Cerebellar nuclear complex (tissue), 1 donor: ENCODE measurements at places on chromosomes 5 and 9.

- no peak for DNase-seq
Measured at GRCh38 chr5:76271836-76272235, 131.2 kb upstream of the IQGAP2 start.

GRCh38 chr9:95722141-95722540 is 153.3 kb upstream of the ERCC6L2 start:
- no peak for DNase-seq

DNA sequence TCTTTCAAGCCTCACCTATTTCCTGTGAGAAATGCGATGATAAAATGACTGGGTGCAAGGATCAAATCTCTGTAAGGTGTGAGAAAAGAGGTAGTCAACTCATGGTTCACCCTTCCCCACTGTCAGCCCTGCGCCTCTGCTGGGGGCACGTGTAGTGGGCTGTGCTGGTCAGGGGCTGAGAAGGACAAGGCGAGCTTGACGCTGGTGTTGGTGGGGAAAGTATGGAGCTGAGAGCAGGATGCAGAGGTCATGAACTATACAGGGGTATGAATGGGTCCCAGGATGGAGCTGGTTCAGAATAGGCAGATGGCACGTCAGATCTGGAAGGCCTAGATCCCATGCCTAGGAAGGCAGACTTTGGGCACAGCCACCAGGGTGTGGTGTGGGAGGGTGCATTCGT is 20.6 kb downstream of the PITX1 start:
- DNase-seq = no peak

DNA sequence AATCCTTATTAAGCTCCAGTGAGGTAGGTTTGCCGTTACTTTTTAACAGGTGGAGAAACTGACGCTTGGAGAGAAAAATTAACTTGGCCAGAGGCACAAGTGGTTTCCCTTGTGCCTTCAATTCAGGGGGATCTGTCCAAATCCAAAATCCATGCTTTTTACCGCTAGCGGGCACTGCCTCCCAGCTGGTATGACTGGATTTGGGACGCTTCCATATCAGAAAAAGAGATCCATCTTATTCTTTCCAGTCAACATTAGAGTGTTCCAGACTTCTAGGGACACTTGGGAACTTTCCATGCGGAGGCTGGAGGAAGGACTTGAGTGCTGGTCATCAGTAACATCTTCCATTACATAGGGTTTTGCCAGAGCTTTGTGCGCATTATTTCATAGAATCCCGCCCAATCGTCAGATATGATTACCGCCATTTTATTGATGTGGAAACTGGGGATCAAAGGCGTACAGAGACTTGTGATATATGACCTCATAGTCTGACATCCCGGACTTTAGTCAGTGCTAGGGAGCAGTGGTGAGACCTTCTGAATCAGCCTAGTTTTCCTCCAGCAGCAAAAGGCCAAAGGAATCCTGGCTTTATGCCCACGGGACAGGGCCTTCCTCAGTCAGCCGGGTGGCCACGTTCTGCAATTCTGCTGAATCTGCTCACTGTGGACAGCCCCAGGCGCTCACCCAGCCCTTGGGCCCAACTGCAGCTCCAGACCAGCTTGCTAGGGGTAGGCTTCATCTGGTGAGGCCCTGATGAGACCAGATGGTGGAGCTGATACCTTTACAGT is 1.1 kb upstream of the GNPDA1 start:
- no peak for DNase-seq

DNA sequence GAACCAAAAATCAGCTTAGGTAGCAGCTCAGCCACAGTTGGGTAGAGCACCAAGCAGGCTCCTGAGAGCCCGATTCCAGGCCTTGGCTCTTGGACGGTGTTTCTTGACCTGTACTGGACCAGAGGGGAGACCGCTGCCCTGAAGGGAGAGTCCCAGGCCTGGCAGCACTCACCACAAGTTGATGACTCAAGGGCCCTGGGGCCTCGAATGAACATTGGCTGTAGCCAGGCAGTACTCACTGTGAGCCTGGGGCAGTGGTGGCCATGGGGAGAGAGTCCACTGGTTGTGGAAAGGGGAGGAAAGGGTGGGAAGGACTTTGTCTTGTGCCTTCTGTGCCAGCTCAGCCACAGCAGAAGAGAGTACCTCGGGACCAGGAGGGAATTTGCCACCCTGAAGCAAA is 166.1 kb downstream of the EDIL3 start:
- no peak for DNase-seq

- DNase-seq = no peak
Measured at GRCh38 chr5:175104677-175105076, 339.3 kb downstream of the DRD1 start.

- DNase-seq = no peak
Measured at GRCh38 chr5:131081913-131082488, 83.1 kb downstream of the HINT1 start.

DNA sequence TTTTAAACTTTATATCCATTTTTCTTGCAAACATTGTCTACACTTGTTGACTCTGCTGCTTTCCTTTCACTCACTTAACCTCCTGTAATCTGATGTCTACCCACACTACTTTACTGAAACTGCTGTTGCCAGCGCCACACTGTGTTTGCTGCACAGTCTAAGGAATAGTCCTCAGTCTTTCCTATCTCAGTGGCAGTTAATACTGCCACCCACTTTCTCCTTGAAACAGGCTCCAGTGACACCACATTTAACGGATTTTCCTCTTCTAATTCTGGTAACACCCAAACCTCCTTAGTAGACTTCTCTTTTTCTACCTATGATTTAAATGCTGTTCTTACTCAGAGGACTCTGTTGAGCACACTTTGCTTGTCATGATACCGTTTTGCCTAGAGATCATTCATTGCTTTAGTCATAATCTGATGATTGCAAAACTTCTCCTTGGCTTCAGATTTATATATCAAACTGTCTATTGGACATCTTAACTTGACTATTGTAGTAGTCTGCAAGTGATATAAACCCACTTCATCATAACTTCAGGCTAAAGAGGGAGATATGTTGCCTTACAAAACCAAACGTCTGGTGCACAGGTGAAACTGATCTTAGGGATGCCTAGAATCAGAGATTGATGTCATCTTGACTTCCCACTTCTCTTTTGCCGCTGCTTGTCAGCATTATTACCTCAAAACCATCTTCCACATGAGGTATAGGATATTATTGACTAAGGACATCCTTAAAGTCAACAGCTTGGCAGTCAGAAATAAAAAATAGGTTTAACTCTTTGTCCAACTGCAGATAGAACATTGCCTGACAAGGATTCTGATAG is 94.1 kb downstream of the CDC42SE2 start:
- no peak for DNase-seq

- no peak for DNase-seq
Measured at GRCh38 chr5:135079760-135080159, 45.7 kb upstream of the PITX1 start.

DNA sequence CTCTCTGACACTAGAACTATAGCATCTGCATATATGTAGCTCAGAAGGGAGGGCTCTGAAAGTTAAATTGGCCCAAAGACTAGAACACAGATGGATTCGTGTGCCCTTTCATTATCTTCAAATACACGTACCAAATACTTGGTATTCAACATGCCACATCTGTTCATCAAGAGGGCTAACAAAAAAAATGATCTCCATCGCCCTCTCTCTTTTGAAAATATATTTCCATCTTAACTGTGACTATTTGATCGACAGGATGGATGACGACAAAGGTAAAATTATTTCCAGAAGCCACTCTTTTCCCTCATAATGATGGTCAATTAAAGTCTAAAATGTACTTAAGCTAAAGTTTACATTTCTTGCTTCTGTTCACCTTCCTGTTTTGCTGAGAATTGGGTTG is 77.0 kb downstream of the SEMA6A start:
- no peak for DNase-seq

GRCh38 chr9:7974335-7974960 is 174.9 kb upstream of the DMAC1 start:
- no peak for DNase-seq

DNA sequence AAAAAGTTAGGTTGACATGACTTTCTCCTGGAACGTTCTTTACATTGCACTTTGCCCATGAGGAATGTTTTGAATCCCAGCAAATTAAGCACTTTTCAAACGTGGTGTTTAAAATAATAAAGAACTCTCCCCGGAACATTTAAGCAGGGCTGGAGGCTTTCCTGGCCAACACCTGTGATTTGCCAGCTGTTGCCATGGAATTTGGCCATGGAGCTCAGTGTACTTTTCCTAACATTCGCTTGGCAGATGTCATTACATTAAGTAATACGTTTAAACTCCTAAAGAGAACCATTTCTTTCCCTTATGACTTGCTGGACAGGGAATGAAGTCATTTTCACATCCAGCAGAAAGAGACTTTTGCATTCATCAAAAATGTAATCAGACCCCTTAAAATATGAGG is 146.1 kb downstream of the GAS1 start:
- DNase-seq = no peak

DNA sequence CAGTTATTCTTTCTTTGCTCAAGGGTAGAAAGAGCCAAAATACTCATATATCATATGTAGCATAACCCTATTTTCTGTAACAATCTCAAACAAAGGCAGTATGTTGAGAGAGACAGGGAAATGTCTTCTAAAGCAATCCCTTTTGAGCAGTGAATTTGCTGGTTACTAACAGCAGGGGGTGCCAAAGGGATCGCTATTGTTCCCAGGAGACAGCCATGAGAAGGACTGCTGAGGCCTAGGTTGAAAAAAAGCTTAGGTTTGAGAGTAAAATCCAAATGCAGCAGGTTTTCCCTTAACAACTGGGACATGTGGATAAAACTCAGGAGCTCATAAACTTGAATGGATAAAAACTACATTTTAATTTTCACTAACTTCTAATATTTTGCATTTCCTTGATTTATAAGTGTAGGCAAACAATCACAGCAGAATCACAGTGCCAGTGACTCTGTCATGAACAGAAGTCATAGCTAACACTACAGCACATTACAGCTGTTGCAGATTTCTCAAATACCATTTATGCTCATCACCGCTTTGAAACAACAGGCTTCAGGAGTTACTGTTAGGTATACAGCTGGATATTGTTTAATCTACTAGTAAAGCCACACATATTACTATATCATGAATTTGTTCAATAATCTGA is 148.4 kb downstream of the MAPKAP1 start:
- DNase-seq = no peak

- DNase-seq = no peak
Measured at GRCh38 chr5:53984971-53985370, 325.4 kb downstream of the ARL15 start.

- DNase-seq = no peak
Measured at GRCh38 chr9:21160178-21160577, 6.3 kb downstream of the IFNA21 start.

GRCh38 chr5:138488481-138488945 is 23.2 kb downstream of the EGR1 start:
- no peak for DNase-seq

GRCh38 chr5:167219298-167219697 is 1072.1 kb upstream of the WWC1 start:
- no peak for DNase-seq

- DNase-seq = no peak
Measured at GRCh38 chr9:2015581-2016407, 647 bp downstream of the SMARCA2 start.
